ENCODE measurements at places on chromosomes 4 and X.

DNA sequence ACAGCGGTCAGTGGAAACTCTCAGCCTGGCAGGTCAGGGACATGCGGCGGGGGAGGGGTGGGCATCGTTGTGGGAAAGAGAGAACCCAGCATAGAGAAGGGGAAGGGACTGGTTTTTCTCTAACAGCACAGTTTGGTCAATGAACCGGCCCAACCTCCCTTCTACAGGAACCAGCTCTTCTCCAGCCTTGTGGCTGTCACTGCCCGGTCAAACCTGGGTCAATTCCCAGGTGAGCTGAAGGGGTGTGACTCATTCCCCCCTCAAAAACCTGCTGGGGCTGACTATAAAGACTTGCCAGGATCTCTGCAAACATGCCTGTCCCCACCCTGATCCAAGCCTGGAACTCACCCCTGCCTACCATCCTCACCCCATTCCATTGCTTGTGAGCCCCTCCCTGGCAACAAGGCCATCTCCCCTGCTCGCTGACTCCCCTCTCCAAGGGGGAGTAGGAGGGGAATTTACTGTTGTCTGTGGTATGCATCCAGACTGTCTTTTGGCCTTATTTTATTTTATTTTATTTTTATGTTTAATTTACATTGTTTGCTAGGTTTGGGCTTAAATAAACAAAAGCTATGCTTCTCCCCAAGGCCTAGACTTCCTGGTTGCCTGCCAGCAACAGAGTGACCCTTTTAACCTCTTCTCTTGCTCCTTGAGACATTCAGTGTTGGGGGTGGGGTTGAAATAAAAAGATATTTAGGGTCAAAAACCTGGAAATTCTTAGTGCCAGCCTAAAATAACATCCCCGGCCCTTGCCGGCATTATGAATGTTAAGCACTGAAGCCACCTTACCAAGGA, 49.6 kb downstream of the TSC22D3 start:
- no peak for DNase-seq

DNA sequence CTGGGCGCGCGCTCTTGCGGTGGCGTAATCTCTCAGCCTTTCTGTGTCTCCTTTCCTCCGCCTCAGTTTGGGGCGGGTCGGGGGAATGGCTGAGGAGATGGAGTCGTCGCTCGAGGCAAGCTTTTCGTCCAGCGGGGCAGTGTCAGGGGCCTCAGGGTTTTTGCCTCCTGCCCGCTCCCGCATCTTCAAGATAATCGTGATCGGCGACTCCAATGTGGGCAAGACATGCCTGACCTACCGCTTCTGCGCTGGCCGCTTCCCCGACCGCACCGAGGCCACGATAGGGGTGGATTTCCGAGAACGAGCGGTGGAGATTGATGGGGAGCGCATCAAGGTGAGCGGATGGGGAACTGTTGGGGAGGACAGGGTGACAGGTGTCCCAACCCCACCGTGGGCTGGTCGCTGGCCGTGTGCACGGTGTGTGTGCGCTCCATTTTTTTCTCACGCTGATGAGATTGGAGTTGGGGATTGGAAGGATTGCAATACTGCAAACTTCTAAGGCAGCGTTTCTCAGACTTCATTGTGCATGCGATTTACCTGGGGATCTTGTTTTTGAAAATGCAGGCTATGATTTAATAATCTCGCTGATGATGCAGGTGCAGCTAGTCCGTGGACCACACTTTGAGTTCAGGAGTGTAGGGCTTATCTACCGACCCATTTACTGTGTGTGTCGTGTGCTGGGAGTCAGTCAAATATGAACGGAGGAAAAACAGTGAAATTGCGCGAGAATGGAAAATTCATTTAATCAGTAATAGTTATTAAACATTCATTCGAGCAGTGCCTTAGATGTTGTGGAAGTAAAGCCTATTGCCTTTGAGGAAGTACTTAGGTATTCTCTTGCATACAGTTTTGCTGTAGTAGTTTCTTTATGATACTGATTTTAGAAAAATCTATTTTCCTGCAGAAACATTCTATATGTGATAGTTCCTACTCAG, at the start of gene RAB33B:
RAB33B (plus strand) TSS at position 11 of the 935 bp plus-strand sequence; CDS start at position 86, 75 bp downstream.
- DNase-seq: peak; percentile 84

GRCh38 chr4:152369902-152370295, 166.0 kb downstream of the FBXW7 start:
- DNase-seq: no peak

DNA sequence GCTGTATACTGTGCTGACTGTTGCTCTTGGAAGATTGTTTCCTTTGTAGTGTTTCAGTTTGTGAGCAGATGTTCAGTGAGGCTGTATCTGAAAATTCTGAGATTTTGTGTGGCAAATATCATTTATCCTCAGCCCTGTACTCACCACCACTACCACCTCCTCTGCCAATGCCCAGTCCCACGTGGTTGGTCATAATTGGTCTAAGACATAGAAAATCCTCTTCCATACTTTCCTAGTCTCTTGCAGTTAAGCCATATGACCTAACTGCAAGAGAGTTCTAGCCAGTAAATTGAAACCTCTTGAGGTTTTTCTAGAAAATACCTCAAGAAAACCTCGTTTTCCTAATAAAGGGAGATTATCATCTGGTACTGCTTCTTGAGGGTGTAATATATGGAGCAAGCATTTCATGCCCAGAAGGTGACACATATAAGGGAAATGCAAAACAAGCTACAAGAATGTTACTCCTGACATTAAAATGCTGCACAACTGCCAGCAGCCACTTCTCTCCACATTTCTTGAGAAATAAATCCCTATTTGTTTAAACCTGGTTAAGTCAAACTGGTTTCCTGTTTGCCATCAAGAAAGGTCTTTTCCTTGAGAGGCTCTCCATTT, 32.8 kb downstream of the ABCE1 start:
- DNase-seq: peak; percentile 7

- DNase-seq: no peak
Observed at GRCh38 chr4:145189981-145190380, 9.6 kb upstream of the OTUD4 start.

All from H4 (cell line).